ENCODE measurements at places on chromosomes 3 and 15. TPM values are rescaled to one million over a fixed set of nuclear protein-coding genes. Genes with fewer than 3 reads are reported as not detected.

DENND6A gene
- total RNA-seq: 34.9 TPM

MUSTN1 gene
- not detected for total RNA-seq

LPP gene
- total RNA-seq: 21.5 TPM

MESP2 gene
- total RNA-seq: 0.21 TPM

CDHR4 gene
- total RNA-seq: not detected

ADAMTS17 gene
- 1.0 TPM for total RNA-seq

CLDN16 gene
- total RNA-seq: 1.0 TPM

MYL3 gene
- not detected for total RNA-seq

HYKK gene
- 1.4 TPM for total RNA-seq

EFHB gene
- under 0.01 TPM for total RNA-seq

DLL4 gene
- total RNA-seq: under 0.01 TPM

GABPB1 gene
- total RNA-seq: 83.4 TPM

STRIT1 gene
- not detected for total RNA-seq

C3orf85 gene
- not detected for total RNA-seq

FMN1 gene
- total RNA-seq: 0.34 TPM

XXYLT1 gene
- total RNA-seq: 13.4 TPM

IL17RD gene
- total RNA-seq: 7.7 TPM

HHATL gene
- not detected for total RNA-seq

LDHAL6B gene
- not detected for total RNA-seq

PTX3 gene
- total RNA-seq: 7.5 TPM

SLC22A13 gene
- total RNA-seq: 0.43 TPM

MYO1E gene
- total RNA-seq: 74.5 TPM

DUSP7 gene
- total RNA-seq: 53.3 TPM

SH2D7 gene
- not detected for total RNA-seq
